ENCODE measurements at places on chromosomes 11 and 22. TPM values are rescaled to one million over a fixed set of nuclear protein-coding genes. Genes with fewer than 3 reads are reported as not detected.

DNA sequence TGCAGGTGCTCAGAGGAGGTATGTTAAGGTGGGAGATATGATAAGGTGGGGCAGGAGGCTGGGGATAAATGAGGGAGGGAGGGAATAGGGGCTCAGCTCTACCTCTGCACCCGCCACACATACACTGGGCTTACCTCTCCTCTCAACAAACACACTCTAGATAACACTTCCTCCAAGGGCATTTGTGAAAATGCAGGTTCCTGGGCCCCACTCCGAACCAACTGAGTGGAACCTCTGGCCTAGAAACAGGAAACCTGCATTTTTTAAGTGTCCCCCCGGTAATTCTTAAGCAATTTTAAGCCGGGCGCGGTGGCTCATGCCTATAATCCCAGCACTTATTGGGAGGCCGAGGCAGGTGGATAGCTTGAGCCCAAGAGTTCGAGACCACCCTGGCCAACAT is 46.5 kb upstream of the CD5 start:
- no peak for ATAC-seq

TPBGL gene
- not detected for total RNA-seq

KLHDC7B gene
- total RNA-seq: 0.20 TPM

OR8U1 gene
- not detected for total RNA-seq

DNA sequence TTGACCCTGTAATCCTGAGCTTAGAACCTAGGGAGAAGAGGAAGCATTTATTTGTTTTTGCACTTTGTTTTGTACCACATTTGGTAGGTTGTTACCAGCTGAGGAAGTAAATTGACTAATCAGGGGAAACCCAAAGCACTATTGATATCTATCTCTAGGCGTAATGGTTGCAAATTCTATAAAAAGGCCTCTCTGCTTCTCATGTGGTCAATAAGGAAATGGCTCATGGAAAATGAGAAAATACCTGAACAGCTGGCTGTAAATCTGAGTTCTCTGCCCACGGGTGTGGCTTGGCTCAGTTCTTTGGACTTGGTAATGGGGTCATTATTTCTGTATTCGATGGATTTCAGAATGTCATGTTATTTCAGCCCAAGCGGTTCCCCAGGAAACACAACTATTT is 42.4 kb downstream of the BARX2 start:
- ATAC-seq: no peak

- no peak for ATAC-seq
These were observed 1.3 kb upstream of the PVALB start for GRCh38 chr22:36818010-36818642.

- ATAC-seq: no peak
These were observed 24.5 kb downstream of the PISD start for GRCh38 chr22:31637447-31637890.

DNA sequence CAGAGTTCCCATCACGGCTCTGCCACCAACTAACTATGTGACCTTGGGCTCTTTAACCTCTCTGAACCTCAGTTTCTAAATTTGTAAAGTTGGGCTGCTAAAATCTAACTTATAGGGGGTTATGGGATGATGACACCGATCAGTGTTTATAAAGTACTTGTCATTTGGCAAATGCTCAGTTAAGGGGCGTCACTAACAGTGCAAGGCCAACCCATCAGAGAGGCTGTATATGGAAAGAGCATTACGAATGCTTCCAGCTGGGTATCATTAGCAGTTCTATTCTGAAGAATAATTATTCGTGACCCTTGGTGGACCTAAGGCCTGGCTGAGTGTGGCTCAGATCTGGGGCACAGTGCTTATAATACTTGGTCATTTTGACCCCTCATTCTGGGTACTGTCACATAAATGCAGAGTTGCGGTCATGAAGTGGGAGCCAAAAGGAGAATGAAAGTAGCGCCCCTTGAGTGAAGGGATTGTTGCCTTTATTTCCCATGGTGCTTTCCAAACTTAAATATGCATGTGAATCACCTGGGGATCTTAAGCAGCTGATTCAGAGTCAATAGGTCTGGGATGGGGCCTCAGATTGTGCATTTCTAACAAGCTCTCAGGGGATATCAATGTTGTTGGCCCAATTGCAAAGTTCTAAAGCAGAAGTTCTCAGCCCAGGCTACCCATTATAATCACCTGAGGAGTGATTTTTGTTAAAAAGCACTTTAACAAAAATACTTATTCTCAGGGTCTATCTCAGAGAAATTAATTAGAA is 115.8 kb downstream of the CSNK2A3 start:
- ATAC-seq: no peak

Data from esophagus mucosa (tissue), 1 donor.